ENCODE measurements at places on chromosomes 13 and 19. TPM values are rescaled to one million over a fixed set of nuclear protein-coding genes. Genes with fewer than 3 reads are reported as not detected.

The N4BP2L2 gene
- total RNA-seq: 202 TPM

The URAD gene
- total RNA-seq: not detected

The ZNF223 gene
- total RNA-seq: 3.2 TPM

GRCh38 chr13:99435116-99435515 lies 66.2 kb upstream of the TM9SF2 start:
- no peak for DNase-seq

DNA sequence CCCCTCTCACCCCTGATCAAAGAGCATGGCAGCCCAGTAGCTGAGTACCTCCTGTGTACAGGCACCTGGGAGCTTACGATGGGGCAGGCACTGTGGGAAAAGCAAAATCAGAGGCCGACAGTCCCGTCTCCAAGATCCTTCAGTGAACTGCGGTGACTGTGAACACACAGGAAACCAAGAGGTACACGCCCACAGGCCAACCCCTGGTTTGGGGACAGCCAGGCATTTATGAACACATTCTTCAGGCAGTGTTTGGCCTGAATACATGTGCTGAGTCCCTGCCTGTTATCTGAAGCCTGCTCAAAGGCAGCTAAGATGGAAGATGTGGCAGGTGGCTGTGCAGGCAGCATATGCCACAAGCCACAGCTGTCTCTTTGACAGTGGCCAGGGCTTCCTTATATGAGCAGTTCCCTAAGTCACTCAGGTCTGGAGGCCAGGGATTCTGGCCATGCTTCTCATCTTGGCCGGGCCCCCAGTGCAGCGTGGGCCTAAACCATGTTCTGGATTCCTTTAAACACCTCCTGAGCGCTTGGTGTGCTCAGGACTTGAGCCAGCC lies 123.6 kb downstream of the UQCRFS1 start:
- DNase-seq: no peak

- DNase-seq: no peak
Measured at GRCh38 chr13:29451976-29452375, 143.5 kb downstream of the SLC7A1 start.

DNA sequence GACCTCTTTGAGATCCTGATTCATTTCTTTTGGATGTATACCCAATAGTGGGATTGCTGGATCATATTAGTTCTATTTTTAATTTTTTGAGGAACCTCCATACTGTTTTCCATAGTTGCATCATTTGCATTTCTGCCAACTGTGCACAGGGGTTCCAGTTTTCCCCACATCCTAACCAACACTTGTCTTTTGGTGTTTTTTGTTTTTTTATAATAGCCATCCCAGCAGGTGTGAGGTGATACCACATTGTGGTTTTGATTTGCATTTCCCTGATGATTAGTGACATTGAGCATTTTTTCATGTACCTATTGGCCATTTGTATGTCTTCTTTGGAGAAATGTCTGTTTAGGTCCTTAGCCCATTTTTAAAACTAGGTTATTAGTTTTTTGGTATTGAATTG lies 18.8 kb upstream of the GPR183 start:
- no peak for DNase-seq

The LGALS14 gene
- not detected for total RNA-seq

GRCh38 chr13:47213047-47213446 lies 316.2 kb upstream of the HTR2A start:
- DNase-seq: no peak

DNA sequence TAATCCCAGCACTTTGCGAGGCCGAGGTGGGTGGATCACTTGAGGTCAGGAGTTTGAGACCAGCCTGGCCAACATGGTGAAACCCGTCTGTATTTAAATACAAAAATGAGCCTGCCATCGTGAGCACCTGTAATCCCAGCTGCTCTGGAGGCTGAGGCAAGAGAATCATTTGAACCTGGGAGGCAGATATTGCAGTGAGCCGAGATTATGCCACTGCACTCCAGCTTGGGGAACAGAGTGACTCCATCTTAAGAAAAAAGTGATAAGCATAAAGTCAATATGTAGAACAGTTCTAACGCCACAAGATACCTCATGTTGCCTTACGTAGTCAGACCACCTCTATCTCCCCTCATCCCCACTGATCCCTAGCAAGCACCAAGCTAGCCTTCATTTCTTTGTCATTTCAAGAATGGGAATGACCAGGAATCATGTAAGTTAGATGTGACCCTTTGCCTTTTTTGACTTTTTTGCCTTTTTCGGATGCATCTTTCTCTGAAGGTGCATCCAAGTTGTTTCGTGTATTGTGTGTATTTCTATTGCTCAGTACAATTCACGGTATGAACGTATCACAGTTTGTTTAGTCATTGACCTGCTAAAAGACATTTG lies 6.4 kb downstream of the RPL21 start:
- no peak for DNase-seq

- no peak for DNase-seq
Measured at GRCh38 chr13:69274231-69274630, 833.4 kb upstream of the ATXN8OS start.

- DNase-seq: no peak
Measured at GRCh38 chr13:22053053-22053452, 382.2 kb downstream of the FGF9 start.
